ENCODE measurements at places on chromosomes 16 and 17.

DNA sequence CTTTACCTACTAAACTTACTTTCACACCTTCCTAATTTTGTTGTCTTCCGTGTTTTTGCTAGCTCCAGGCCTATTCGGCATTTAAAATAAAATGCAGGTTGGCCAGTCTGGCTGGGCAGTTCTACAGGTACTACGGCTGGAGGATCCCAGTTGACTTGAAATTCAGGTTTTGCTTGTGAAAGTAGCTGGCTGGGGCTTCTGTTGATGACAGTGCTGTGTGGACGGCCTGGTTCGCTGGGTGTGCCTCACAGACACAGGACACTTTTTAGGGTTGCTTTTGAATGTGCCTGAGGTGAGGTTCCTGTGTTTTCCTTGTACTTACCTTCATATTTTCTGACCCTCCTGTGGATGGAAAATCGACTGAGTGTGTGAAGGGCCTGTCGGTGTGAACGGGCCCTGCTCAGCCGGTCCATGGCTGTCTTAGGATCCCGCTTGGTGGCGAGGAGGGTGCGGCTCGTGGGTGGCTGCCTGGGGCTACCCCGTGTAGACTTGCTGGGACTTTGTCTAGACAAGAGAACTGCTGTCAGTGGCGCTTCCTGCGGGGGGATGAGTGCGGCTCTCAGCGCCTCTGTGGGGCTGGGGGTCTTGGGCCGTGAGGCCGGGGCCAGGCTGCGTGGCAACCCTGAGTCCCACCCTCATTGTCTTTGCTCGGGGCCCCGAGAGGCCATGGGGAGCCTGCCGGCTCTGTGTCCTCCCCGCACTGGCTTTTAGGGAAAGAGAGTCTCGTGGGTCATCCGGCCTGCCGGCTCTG lies 18.7 kb upstream of the ZNF750 start:
- no peak for DNase-seq

- no peak for DNase-seq
These were observed at the start of gene ACSM3 for GRCh38 chr16:20763461-20764232. Gene ACSM3, plus strand, starts transcription at chr16:20764014. Its CDS starts 6,021 bp downstream, at chr16:20770035.

- DNase-seq = no peak
These were observed 22.2 kb downstream of the ITPRIPL2 start for GRCh38 chr16:19135896-19136438.

- DNase-seq = no peak
These were observed 48.9 kb downstream of the GTF3C1 start for GRCh38 chr16:27500801-27501200.

- DNase-seq = no peak
These were observed 2.3 kb downstream of the IL17C start for GRCh38 chr16:88640498-88641247.

DNA sequence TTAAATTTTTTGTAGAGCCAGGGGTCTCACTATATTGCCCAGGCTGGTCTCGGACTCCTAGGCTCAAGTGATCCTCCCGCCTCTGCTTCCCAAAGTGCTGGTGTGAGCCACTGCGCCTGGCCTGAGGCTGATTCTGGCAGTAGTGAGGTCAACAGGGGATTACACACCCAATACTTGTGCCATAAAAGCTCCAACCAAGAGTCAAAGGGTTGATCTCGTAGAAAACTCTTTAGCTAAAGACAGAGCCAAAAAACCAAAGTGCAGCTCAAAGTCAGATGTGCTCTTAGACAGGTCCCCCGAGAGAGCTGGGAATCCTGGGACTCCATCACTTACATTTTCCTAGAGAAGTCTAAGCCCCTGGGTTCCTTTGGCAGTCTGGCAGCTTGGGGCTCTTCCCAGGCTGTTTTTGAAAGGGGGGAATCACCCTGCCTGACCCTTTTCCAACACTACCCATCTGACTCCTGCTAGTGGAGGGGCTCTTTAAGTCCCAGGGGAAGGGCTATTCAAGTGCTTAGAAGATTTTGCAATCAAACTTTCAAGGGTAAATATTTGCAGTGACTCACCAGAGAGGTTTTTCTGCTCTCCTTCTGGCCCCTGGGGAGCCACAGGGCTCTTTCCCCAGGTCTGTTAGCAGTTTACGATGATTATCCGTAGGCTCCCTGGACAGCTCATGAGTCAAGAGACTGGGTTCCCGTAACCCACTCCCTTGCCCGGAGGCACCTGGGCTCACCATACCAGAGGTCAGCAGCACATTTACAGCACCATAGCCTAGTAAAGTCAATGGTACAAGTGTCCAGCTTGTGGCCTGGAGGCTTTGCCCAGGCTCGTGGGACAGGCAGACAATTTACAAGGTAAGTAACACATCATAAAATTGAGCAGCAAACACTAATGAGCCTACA lies 408.7 kb downstream of the SLC39A11 start:
- no peak for DNase-seq

- no peak for DNase-seq
These were observed 7.8 kb downstream of the TEX14 start for GRCh38 chr17:58684003-58684402.

DNA sequence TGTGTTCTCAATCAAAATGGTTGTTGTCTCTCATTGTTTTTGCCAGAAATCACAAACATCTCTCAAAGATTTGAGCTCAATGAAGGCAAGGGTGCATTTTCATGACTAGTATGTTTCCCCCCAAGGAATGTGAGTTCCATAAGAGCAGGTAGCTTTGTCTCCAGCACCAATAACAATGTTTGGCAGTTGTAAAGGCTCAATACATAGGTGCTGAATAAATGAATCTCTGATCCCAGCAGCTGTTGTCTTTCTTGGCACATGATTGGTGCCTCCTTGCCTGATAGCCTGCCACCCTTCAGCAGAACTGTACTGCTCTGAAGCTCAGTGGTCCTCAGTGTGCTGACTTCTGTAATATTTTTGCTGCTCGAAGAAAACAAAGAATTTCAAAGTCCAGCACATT lies 103.1 kb upstream of the CDH11 start:
- DNase-seq = no peak

GRCh38 chr17:13378361-13378760 lies 223.4 kb downstream of the HS3ST3A1 start:
- DNase-seq = no peak

- DNase-seq = no peak
These were observed 4.8 kb upstream of the THUMPD1 start for GRCh38 chr16:20746461-20746860.

GRCh38 chr17:11331547-11332513 lies 90.8 kb downstream of the SHISA6 start:
- no peak for DNase-seq

DNA sequence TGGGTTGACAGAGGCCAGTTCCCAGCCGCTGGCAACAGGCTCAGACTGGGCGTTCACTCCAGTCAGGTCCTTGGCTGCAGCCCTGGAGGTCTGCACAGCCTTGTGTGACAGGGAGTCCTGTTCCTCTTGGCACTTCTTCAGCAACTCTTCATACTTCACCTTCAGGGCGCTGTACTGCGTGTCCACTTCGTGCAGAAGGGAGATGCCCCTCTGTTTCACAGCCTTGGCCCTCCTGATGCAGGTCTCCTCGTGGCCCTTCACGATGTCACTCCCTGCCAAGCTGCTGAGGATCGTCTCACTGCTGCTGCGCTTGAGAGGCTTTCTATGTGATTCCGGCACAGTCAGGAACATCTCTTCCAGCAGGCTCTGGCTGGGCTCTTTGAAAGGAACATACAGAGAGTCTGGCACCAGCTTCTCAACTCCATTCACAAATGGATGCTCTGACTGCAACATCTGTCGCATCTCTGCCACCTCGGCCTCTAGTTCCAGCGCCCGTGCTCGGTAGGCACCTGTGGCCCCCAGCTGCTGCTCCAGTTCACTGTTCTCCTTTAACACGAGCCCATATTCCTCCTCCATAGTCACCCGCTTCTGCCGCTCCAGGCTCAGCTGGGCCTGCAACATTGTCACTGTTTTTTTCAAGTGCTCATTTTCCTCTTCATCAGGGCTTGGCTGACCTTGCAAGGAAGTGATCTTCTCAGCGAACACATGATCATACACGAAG lies 27.2 kb downstream of the CDR2 start:
- DNase-seq = no peak

DNA sequence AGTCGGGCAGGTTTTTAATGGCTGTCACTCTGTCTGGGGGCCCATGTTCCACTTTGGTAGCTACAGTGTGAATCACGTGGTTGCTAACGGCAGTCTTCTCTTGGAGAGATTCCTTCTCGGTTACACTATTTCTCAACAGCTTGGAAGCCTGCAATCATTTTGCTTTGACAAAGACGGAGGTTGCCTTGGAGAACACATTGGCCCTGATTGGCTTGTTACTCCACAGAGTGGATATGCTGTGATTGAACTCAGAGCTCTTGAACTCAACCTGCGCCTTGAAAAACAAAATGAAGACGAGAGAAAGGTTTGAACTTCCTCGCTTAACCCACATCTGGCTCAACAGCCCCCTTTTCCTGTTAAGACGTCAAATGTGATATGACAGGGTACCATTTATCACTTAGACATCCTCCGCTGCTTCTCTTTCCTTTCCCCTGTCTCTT lies 218.9 kb downstream of the MAF start:
- no peak for DNase-seq

DNA sequence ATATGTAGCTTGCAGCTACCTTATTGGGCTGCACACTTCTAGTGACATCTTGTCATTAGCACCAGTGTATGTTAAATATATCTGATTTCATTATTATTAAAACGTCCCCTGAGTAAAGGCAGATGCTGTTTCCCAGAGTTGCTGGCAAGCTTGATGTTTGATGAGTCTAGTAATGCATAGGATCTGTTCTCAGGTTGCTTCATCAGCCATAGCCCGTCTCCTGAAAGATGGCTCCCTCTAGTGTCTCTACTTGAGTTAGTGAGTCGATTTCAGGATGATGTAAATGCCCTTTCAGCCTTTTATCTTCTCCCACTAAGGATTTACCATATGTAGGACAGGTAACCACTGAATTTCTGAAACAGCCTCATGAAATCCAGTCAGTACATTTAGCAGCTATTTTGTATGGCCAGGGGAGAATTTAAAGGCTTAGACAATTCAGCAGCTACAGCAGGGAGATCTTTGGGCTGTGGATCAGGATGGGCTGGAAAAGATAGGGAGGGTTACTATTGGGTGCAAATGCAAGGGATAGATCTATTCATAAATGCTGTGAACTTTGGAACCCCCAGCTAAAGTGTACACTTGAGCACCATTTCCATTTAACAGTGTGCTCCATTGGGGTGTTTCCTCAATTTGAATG lies 376.3 kb downstream of the CNTNAP4 start:
- peak; percentile 48 for DNase-seq

GRCh38 chr17:82687375-82687861 lies 11.1 kb downstream of the RAB40B start:
- no peak for DNase-seq

- no peak for DNase-seq
These were observed 19.2 kb downstream of the CD300LB start for GRCh38 chr17:74512036-74512435.

GRCh38 chr16:29808219-29808900 lies 2.0 kb downstream of the MAZ start:
- no peak for DNase-seq

Measured in NCI-H446 (cell line).